HS-5 (cell line): ENCODE measurements at places on chromosomes 2 and 18.

GRCh38 chr18:79580498-79581171, 99.0 kb upstream of the CTDP1 start:
- no peak for DNase-seq

GRCh38 chr2:196555161-196555560, 84.4 kb upstream of the CCDC150 start:
- no peak for DNase-seq

DNA sequence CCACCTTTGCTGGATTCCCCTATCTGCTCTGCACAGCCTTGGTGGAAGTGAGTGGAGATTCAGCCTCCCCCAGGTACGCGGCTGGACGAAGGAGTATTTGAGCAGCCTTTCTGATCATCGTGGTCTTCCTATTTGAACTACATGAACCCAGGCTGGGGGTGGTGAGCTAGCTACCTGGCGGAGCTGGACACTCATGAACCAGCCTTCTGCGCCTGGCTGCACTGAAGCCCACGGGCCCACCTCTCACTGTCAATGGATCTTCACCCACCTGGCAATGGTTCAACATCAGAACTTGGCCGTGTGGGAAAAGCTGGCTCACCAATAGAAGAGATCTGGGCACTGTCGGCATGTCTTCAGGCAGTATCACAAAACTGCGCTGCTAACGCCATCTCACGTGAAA, 35.4 kb downstream of the ANKMY1 start:
- no peak for DNase-seq

DNA sequence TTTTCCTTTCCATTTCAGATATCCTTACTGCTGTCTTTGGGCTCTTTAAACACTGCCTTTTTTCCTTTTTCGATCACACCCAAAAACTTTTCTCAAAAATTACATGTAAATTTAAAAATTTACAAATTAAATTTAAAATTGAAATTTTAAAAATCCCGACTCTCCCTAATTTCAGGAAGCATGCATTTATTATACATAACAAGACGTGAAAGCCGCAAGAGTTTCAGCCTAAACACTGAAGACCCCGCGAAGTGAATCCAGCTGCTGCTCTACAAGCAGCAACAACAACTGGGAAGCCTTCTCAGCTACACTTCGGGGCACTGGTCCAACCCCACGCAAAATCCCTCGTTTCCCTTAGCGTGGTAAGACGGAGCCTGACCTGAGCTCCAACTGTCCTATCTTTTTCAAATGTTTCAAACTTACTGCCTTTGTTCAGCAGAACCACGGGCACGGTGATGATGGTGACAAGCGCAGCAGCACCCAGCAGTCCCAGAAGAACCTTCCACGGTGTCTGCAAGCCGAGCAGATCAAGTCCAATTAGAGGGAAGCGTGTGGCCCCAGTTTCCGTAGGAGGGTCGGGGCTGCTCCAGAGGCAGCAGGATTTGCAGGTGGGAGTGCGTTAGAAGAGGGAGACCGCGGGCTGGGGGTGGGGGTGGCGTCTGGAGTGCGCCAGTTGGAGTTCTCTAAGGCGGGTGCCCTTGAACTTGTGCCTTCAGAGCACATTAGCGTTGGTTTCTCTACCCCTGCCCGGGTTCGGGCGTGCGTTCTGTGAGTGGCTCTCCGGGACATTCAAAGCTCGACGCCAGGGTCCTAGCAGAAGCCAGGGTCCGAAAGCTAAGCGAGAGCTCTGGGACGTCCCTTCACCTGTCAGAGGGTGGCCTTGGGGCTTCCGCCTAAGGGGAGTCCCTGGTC, 783 bp downstream of the DPP4 start:
- DNase-seq = no peak

DNA sequence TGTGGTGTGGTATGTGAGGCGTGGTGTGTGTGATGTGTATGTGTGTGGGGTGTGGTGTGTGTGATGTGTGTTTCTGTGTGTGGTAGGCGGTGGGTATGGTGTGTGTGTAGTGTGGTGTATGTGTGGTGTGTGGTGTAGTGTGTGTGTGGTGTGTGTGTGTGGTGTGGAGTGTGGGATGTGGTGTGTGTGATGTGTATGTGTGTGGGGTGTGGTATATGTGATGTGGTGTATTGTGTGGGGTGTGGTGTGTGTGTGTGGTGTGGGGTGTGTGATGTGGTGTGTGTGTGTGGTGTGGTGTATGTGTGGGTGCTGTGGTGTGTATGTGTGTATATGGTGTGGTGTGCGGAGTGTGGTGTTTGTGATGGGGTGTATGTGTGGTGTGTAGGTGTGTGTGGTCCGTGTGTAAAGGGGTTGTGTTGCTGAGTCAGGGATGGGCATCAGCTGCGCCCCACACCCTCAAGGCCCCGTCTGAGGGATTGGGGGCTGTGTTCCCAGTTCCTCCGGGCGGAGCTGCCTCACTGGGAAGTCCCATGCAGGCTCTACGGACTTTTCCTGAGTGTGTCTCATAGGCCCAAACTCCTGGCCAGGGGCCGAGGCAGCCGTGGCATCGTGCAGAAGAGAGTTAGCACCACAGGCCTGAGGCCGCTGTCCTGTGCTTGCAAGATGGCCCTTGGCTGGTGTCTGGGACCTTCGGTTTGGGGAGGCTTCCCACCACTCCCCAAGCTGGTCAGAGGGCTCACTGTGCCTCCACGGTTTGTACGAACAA, 18.2 kb upstream of the ARL4C start:
- no peak for DNase-seq

GRCh38 chr18:13336841-13337240, 118.3 kb downstream of the LDLRAD4 start:
- no peak for DNase-seq

DNA sequence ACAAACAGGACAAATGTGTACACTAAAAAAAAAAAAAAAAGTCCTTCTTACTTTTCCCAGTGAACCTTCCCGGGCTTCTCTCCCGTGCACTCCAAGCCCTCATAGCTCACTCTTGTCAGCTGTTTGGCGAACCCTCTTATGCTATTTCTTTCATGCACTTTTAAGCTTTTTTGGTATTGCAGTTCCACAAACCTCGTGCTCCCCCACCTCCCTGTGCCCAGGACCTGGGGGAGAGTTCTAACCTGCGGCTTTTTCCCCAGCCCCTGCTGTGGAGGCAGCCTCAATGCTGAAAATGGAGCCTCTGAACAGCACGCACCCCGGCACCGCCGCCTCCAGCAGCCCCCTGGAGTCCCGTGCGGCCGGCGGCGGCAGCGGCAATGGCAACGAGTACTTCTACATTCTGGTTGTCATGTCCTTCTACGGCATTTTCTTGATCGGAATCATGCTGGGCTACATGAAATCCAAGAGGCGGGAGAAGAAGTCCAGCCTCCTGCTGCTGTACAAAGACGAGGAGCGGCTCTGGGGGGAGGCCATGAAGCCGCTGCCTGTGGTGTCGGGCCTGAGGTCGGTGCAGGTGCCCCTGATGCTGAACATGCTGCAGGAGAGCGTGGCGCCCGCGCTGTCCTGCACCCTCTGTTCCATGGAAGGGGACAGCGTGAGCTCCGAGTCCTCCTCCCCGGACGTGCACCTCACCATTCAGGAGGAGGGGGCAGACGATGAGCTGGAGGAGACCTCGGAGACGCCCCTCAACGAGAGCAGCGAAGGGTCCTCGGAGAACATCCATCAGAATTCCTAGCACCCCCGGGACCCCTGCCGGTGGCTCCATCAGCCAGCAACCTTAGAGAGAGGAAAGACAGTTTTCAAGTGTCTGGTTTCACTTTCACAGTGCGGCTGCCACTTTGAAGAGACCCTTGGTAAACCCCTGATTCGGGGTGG, 826 bp downstream of the KCNE4 start:
- DNase-seq = no peak

GRCh38 chr18:62464266-62464665, 58.6 kb upstream of the ZCCHC2 start:
- DNase-seq = no peak

DNA sequence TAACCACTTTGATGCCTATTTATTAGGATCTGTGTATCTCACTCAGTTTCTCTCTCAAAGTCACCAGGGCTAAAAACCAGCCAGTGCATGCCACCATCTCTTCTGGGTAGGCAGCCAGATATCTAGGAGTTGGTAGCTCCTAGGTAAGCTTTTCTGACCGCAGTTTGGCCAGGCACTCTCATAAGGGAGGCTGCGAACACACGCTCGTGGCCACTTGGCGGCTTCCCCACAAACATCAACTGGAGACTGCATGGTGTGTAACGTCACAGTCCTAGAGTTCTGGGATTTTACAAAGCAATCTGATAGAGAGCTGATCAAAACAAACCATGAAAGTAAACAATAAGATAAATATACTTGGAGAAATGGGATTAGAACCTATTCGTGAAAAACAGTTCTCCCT, 424.3 kb upstream of the ACVR2A start:
- DNase-seq = no peak

DNA sequence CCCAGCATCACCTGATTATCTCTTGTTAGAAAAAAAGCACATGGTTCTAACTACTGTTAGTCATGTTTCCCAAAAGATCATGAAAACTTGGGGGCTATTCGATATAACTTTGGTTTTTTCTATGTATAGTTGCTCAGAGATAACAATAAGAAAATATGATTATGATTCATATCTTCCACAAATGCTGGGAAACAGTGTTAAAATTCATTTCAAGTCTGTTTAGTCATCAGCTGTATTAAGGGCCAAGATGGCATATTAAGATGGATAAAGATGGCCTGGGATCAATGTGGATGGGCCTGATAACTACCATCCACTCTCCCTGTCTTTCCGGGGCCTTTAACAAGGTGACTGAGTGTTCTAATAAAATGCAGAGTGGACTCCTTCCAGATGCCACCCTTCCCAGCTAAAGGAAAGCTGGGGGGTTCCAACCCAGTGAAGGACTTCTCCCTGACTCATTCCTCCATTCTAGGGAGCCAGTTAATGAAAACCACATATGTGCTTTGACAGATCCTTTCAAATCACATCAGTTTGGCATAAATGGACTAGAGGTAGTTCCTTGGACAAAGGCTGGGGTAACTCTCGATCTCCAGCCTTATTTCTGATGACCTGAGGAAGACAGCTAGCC, 221.6 kb downstream of the VAPA start:
- peak; percentile 19 for DNase-seq

- DNase-seq = no peak
Observed at GRCh38 chr2:97758131-97758705, 44.8 kb downstream of the ZAP70 start.

- no peak for DNase-seq
Observed at GRCh38 chr2:20115902-20116301, 64.5 kb upstream of the LAPTM4A start.

DNA sequence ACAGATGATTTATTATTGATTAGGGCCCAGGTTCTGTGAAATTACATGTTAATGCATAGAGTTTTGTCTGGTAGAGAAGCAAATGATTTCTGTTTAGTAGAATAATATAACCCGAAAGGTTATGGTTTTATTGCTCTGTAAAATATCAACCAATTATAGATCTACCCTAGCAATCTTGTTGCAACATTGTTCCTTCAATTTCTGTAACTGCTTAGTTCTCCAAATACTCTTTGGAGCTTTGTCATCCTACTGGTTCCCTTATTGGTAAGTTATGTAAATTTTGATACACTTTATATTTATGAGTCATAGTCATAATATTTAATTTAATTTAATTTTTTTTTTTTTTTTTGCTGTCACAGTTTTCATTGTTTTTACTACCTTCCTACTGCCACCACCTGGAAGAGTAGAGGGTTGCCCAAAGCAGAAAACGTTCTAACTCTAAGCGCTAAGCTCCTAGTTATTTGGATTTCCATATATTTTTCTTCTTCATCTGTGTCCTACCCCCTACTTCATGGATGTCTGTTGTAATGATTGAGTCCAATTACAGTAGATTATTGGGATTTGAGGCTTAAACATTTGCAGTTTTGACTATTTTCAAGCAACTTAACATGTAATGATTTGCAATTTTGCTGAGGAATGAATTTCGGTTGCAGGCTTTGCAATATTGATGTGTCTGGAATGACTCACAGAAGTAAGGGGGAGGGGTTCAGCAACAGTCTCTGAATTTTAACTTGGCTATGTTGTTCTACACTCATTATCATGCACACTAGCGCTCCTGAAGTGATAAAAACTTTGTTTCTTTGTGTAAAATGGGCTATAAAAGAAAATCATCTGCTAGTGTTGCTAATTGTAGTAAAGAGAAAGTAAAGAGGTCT, 51.1 kb downstream of the NABP1 start:
- peak; percentile 32 for DNase-seq

DNA sequence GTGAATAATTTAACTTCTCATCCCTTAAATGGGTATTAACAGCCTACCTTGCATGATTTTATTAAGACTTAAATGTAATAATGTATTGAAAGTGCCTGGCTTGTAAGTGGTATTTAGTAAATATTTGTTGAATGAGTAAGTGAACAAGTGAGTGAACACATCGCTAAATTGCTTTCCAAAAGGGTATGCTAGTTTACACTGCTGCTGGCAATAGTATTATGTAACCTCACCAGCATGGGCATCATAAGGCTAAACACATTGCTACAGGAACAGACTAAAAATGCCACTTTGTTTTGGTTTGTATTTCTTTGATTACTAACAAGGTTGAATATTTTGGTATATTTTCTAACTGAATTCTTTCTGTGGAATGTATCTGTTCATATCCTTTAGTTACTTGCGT, 9.8 kb downstream of the WDR43 start:
- DNase-seq = no peak

GRCh38 chr2:85132397-85132796, 795 bp upstream of the TCF7L1 start:
- no peak for DNase-seq

GRCh38 chr2:119350311-119350998, 16.2 kb downstream of the C2orf76 start:
- DNase-seq = no peak

- DNase-seq = peak; percentile 56
Observed at GRCh38 chr2:182672466-182673165, 43.4 kb upstream of the DNAJC10 start.

DNA sequence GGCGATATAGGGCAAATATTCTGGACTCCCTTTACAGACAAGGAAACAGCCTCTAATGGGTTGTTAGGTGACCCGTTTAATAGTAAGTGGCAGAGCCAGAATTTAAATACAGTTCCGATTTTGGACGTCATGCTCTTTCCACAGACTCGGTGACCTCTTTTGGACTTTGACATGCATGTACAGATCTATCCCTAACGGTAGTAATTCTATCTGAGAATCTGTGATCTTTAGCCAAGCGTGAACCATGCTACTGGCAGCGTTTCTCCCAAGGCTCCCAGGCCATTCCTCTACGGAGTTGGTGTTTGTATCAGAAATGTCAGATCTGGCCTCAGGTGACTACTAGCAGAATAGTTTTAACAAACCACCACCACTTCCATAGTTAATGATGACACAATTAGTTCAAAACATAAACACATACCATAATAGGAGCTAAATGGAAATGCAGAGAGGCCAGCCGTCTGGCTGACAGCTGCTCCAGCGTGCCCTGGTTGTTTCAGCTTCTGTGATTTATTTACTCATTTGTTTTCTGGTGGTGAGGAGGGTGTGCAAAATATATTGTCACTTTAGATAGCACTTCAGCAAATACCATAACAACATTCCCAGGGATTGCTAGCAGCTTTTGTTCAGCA, 304.6 kb upstream of the LYPD1 start:
- no peak for DNase-seq

- no peak for DNase-seq
Observed at GRCh38 chr2:53785366-53785765, 1.4 kb downstream of the ASB3 start.

- no peak for DNase-seq
Observed at GRCh38 chr2:207766041-207766551, 3.6 kb downstream of the FZD5 start.
